ENCODE measurements at places on chromosomes 7 and 10.

- DNase-seq, result no peak
Observed at GRCh38 chr7:93860261-93860660, 30.3 kb downstream of the TFPI2 start.

DNA sequence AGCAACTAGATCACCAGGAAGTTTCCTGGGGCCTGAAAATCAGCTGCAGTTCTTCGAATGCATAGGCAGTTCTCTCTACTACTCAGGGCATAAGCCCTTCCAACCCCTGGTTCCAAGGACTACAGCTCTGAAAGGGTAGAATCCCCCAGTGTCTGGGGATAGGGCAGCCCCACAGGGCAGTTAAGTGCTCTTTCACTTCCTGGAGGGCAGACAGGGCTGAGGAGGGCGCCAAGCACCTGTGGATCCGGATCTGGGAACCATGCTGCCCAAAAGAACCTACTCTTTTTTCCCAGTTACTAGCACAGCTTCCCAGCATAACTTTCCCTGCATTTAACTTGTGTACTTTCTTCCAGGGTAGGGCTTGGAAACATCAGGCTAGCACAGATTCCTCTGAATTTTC, 41.1 kb downstream of the CXCL12 start:
- DNase-seq, result no peak

GRCh38 chr7:25215694-25216335, 12.5 kb downstream of the NPVF start:
- no peak for DNase-seq

DNA sequence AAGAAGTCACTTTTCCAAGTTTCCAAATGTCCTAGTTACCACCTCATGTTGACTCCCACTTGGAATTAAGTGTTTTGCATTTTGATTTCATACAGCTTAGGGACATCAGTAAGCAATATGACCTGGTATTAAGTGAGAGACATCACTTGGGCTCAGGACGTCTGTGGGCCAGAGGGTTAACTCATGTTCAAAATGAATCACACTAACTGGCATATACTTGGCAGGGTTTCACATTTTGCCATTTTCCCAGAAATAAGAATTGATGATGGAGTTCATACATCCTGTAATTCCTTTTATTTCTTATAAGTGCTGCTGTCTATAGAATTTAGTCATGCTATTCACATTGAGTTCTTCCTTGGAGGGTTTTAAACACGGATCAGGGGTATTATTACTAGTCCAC, 516.5 kb downstream of the PHTF2 start:
- DNase-seq, result no peak

- DNase-seq, result no peak
Observed at GRCh38 chr7:16770657-16771329, 17.2 kb downstream of the TSPAN13 start.

- DNase-seq, result no peak
Observed at GRCh38 chr7:88276605-88277153, 30.0 kb downstream of the STEAP4 start.

DNA sequence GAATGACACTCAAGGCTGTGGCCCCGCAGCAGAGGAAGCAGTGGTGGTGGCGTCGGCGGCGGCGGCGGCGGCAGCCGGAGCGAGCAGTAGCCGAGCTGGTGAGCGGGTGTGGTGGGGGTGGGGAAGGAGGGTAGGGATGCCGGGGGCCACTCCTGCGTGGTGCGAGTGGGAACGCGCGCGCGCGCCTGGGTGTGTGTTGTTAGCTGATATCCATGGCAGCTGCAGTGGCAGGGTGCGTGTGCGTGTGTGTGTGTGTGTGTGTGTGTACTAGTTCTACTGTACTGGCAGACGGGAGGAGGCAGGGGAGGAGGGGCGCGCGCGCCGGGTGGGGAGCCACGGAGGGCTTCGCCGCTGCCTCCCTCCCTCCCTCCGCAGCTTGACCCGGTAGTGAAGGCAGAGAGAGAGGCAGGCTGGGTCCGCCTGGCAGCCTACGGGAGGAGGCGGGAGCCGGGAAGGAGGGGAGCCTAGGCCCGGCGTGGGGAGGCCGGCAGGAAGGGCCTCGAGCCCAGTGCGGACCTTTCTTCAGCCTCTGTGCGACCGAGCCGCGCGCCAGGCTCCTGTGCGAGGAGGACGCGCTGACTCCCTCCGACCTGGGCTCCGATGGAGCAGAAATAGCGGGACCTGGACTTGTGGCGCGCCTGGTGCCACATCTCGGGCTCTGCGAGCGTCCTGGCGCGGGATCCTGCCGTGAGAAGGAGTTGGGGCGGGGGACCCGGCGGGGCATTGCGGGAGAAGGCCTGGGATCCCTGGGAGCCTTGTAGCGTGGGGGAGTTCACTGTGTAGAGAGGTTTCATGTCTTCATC, at the start of gene MAGI2:
Gene MAGI2, minus strand, starts transcription at position 110 of the 803 bp plus-strand sequence. CDS start 347 bp downstream, outside the sequence.
- DNase-seq, result peak; percentile 7

DNA sequence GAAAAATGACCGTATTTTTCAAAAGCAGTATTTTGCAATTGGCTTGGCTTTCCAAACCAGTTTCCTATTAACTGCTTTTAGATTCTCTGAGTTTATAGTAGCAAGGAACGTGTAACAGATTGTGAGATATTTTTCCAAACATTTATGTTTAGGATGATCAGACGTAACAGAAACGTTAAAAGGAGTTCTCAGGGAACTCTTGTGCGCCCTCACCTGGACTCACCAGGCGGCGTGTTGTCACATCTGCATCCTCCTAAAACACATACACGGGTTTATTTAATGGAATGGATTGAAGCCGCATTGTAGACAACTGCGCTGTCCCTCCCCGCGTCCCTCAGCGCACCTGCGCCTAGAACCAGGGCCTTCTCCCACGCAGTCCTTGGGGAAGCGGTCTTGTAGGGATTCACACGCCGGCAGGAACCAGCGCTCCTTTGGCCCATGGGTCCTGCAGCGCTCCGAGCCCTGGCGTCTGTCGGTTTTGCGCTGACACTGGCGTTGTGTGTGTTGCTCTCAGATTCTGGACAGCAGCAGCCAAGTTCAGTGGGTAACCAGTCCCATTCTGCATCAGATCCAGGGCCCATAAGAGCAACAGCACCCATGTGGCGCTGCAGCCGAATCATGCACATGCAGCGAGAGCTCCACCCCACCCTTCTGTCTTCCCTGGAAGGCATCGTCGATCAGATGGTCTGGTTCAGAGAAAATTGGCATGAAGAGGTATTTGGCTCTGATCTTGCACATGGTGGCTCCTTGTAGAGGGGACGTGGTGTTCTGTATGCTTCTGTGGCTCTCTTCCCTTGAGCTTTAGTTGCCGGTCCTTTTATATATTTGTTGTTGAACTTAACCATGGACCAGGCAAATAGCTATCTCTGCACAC, 114.9 kb downstream of the TRRAP start:
- DNase-seq, result no peak

DNA sequence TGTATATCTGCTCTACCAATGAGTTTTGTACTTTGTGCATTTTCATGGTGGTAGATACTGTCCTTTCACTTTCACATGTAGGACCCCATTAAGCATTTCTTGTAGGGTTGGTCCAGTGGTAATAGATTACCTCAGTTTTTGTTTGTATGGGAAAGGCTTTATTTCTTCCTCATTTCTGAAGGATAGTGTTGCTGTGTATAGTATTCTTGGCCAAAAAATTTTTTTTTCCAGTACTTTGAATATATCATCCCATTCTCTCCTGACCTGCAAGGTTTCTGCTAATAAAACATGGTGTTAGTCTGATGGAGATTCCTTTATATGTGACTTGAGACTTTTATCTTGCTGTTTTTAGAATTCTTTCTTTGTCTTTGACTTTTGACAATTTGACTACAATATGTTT, 12.0 kb downstream of the GIMAP8 start:
- DNase-seq, result no peak

DNA sequence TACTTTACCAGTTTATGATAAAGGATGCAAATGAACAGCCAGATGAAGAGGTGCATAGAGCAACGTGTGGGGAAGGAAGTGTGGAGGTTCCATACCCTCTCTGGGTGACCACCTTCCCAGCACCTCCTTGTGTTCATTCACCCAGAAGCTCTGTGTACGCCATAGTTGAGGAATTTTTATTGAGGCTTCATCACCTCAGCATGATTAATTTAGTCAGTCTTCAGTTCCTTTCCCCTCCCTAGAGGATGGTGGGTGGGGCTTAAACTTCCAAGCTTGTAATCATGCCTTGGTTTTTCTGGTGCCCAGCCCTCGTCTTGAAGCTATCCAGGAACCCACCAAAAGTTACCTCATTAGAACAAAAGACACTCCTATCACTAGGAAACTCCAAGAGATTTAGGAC, 162.7 kb downstream of the PLCE1 start:
- no peak for DNase-seq

- DNase-seq, result no peak
Observed at GRCh38 chr7:6232534-6232933, 39.9 kb downstream of the CYTH3 start.

DNA sequence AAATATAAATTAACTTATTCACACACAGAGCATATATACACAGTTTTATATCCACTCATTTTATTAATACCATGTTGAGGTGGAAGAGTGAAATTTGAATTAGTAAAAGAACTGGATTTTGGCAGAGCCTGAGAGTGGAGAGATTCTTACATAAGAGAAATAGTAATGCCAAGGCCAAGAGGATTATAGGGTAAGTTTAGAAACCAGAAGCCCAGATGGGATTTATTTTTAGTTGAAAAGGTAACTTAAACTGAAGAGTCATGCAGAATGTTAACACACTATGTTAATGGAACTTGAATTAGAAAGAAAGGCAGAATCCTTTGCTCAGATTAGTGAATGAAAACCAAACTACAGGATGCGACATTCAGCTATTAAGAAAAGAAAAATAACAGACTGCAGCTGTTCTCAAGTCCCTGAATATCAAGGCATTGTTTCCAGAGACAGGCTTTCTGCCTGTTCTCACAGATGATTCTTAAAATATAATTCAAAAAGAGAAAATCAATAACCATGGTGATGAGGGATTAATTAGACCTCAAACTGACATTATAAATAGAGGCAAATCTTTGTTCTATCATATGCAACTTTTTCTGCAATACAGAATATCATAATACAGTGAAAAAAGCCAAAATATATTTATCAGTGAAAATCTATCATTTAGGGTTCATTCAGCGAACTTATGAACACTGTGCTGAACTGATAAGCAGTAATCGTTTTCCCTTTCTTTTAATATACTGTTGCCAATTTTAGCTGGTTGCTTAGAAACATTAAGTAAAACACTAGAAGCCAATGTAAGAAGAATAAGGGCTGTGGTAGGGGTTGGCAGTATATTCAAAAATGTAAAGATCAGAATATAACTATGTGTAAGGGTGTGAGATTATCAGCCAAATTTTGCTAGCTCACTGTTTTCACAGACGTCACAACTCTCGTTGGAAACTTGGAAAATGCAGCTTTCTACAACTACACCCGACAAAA, 34.4 kb downstream of the HECTD2 start:
- no peak for DNase-seq

DNA sequence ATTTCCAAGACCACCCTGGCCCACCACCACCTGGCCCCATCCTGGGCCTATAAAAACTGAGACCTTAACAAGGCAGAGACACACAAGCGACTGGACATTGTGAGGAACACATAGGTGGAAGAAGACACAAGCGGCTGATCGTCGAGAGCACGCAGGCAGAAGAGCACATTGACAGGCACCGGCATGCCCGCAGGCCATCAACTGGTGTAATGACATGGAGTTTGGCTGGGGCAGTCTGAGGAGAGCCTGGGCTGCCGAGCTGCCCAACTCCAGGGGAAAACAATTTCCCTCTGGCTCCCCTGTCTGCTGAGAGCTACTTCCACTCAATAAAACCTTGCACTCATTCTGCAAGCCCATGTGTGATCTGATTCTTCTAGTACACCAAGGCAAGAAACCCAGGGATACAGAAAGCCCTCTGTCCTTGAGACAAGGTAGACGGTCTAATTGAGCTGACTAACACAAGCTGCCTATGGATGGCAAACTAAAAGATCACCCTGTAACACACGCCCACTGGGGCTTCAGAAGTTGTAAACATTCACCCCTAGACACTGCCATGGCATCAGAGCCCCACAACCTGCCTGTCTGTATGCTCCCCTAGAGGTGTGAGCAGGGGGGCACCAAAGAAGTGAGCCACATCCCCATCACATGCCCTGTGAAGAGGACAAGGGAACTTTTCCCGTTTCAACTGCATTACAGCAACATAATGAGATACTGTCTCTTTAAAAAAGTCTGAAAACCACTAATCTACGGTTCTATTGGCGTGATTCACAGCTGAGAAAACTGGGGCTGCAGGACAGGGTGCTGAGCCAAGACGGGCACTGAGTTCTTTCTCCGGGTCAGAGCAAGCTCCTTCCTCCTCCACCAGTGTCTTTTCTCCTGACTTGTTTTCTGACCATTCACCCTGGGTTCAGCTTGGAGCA, 18.5 kb upstream of the TNS3 start:
- peak; percentile 69 for DNase-seq

DNA sequence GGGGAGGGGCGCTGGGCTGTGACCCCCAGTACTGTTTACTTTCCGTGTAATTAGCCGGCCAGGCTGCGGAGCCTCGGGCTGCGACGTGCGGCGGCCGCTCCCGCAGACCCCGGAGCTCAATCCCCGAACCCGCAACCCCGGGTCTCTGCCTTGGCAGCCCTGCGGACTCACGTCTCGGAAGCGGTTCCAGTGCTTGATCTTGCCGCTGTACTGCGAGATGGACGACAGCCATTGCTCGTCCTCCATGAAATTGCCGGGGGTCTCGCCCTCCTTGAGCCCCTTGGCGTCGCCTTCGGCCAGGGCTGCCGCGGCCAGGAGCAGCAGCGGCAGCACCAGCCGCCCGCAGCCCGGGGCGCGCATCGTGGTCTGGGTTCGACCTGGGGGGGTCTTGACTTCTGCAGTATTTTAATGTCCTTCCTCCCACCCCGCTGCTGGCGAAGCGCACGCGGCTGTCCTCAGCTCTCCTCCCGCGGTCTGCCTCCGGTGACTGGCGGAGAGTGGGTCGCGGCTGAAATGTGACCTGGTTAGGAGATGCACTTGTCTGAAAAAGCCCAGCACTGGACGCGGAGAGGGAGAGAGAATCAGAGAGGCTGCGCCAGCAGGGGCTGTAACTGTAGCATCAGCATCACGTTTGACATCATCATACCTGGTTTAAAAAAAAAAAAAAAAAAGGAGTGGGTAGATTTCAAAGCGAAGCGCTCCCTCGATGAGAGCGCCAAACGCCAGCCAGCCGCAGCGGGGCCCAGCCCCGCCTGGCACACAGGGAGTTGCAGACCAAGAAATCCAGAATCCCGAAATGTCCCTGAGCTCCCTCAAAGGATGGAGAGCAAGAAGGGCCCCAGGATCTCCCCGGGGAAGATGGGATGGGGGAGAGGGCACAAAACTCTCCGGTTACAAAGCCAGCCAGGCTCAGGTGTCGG, at the start of gene SPOCK2:
Gene SPOCK2, minus strand, starts transcription at position 583 of the 920 bp plus-strand sequence. Its CDS starts 223 bp downstream, at position 360.
- DNase-seq, result peak; percentile 42

All from Calu3 (cell line).